ENCODE measurements at places on chromosomes 1 and 21.

DNA sequence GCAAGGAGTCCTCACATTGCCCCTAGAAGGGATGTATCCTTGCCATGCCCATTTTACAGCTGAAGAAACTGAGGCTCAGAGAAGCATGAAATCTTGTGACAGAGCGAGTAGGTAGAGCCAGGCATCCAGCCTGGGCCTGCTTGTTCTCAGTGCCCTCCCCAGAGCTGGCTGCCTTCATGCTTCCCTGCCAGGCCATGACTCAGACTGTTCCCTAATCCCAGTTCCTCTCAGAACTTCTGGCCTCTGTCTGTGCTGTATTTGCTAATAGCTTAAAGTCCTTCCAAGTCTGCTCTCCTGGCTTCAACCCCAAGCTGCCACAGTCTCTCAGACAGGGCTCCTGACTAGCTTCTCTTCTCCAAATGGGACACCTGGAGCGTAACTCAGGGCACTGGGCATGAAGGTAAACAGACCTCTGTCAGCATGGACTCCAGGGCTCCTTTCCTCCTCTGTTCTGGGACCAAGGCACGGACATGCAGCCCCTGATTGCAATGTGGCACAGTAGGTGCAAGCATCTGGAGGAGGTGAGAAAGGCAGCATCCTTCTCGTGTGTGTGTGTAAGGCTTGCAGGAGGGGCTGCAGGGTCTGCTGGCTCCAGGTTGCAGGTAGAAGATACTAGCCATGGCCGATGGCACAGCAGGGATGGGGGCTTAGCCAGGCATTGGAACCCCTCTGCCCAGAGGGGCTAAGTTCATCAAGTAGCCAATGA is 122.7 kb downstream of the HMGB4 start:
- no peak for DNase-seq

- peak; percentile 98 for DNase-seq
These were observed 7.7 kb upstream of the LAMB3 start for GRCh38 chr1:209659909-209660308.

GRCh38 chr1:61797045-61797755 is 54.9 kb downstream of the PATJ start:
- DNase-seq, result no peak

- DNase-seq, result no peak
These were observed 213.0 kb downstream of the COL24A1 start for GRCh38 chr1:85943526-85943925.

- DNase-seq, result no peak
These were observed 5.2 kb downstream of the NTRK1 start for GRCh38 chr1:156865865-156866248.

DNA sequence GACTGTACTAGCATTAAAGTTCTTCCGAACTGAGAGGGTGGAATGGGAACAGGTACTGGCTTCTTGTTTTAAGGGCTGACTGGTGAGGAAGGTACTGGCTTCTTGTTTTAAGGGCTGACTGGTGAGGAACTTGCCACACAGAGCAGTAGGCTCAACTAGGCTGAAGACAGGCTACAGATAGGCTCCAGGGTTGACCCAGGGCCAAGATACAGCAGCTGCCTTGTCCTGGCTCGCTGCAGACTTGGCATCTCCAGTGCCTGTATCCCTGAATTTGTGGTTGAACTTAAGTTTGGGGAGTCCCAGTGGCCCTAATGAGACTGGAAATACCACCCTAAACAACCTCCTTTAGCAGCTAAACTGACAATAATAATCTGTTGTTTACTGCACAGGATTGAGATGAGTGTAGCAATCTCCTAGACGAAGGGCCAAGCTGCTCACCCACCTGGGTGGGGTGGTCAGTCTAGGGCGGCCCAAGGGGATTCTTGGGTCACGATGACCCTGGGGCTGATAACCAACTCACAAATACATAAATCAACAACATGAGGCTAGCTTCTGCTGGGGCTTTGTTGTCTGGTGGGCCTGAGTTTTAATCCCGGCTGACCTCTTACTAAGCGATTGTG is 227.1 kb downstream of the DISC1 start:
- no peak for DNase-seq

DNA sequence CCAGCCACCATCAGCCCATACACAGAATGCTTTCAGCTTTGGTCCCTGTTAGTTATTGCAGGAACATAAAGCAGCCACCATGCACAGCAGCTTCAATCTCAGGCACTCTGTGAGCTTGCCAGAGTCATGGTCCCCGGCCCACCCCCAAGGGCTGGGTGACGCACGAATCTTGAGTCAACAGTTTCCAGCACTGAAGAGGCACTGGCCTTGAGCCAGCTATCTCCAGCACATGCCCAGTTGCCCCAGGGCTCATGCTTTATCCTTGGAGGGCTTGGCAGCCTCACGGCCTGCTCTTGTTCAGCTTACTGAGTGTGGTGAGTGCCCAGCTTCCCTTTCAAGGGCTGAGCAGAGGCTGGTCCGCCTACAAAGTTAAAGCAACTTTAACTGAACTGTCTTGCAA is 200.7 kb upstream of the RAB4A start:
- peak; percentile 58 for DNase-seq

- no peak for DNase-seq
These were observed 15.0 kb upstream of the LRP8 start for GRCh38 chr1:53342735-53343470.

GRCh38 chr1:151606384-151606783 is 5.5 kb upstream of the SNX27 start:
- DNase-seq, result no peak

GRCh38 chr1:38045401-38046332 is 926 bp downstream of the POU3F1 start:
- no peak for DNase-seq

- DNase-seq, result peak; percentile 6
These were observed 130.0 kb upstream of the ZNHIT6 start for GRCh38 chr1:85838238-85838637.

All from inflammatory macrophage treated with lipopolysaccharide for 1 hour (primary cell).